Progenitor cell of endocrine pancreas (in vitro differentiated cells): ENCODE measurements at places on chromosomes 6 and 20. TPM values are rescaled to one million over a fixed set of nuclear protein-coding genes. Genes with fewer than 3 reads are reported as not detected.
A peak's percentile ranks its signal among the peaks of the same experiment; 100 is the strongest.

DNA sequence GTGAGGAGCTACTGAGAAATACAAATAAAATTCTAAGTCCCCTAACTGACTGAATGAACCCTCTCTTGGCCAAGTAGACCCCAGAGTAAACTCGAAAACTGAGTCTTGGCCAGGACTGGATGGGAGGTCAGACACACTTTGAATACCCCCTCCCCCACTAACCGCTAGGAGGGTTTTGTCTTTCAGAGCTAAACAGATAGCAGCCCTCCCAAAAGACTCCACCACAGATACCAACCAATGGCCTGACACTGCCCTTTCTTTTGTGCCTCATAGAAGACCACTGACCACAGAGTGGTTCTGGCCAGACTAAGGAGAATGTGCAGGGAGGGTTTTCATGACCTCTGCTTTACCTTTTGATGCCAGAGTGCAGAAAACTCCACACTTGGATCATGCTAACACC is 42.1 kb downstream of the SPACA1 start:
- DNase-seq: no peak

- no peak for DNase-seq
Observed at GRCh38 chr20:31740656-31741323, 1.7 kb downstream of the TPX2 start.

Gene TRIM38
- total RNA-seq: 5.7 and 5.9 TPM in 2 replicates

- DNase-seq: no peak
Observed at GRCh38 chr6:64254558-64254957, 619.0 kb downstream of the PHF3 start.

- no peak for DNase-seq
Observed at GRCh38 chr6:155181498-155181897, 82.3 kb upstream of the CLDN20 start.

Gene SASH1
- total RNA-seq: 41.6 and 41.7 TPM in 2 replicates

GRCh38 chr20:33667245-33667675 is 517 bp downstream of the ACTL10 start:
- DNase-seq: no peak

GRCh38 chr20:11124849-11125505 is 451.2 kb upstream of the JAG1 start:
- no peak for DNase-seq

GRCh38 chr20:63835021-63835858 is 4.2 kb upstream of the ZBTB46 start:
- peak; percentile 76 for DNase-seq

DNA sequence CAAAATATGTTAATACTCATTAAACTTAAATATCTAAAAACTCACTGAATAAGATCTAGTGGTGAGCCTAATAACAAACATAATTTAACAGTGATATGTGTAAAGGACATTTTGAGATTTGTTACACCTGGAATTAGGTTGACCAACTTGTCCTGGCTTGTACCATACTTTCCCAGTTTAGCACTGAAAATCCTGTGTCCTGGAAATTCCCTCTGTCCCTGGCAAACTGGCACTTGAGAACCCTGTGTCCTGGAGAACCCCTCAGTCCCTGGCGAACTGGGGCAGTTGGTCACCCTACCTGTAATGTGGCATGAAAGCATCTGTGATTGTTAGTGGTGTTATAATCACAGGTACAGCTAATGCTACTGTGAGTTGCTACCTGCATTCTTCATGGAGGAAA is 6.9 kb upstream of the PRND start:
- DNase-seq: no peak

GRCh38 chr6:23655525-23655924 is 470.5 kb upstream of the NRSN1 start:
- no peak for DNase-seq

- DNase-seq: no peak
Observed at GRCh38 chr6:8819446-8819845, 384.1 kb upstream of the SLC35B3 start.

DNA sequence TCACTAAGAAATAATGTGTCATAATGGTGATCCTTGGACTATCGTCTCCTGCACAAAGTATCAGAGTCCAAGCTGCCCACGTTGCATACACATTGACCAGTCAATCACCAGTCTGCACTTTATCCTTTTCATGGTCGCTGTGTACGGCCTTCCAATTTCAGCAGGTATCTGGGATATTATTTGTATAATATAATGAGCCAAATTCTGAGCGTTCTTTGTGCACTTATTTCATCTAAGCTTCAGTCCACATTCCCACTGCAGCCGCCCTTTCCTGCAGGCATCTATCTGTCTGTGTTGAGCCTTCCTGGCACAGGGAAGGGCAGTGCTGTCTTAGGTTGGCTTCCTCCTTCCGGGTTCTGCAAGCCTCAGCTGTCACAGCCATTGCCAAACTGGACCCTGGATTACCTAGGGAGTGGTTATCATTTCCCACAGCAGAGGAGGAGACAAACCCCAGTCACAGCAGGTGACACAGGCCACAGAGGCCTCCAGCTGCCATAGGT is 174.3 kb downstream of the TTLL2 start:
- no peak for DNase-seq

DNA sequence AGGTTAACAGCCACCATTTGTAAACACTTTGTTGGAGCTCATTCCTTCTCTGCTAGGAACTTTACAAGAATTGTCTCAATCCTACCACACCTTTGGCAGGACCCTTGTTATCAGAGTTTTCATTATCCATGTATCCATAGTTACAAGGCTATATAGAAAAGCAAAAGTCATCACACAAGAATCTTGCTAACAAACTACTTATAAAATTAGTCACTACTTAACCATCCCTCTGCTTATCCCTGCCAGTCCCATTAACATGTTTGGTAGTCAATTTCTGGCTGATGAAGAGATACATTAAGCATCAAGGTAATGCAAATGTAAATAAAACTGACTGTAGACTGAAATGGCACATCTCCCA is 10.4 kb downstream of the ZSWIM3 start:
- DNase-seq: no peak

DNA sequence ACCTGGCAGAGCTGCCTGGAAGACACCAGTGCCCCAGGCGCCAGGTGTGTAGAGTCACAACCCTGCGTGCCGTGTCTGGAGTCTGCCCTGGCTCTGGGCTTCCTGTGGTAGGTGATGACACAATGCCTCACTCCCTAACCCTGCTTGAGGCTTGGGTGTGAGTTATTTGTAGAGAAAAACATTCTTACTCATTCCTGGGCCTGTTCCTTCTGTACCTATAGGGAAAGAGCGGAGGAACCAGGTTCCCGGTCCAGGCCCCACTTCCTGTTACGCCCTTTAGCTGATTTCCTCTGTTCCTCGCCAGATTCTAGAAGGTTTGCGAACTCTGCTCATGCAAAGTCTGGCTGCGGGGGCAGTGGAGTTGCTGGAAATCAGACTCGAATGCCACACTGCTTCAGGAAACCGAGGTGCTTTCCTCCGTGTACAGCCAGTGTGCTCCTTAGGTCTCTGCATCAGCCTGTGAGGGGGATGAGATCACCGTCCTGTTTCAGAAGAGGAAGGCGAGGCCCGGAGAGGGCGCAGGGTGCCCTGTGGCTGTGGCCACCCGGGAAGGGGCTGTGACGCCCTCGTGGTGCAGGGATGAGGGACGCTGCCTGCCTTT is 67.1 kb upstream of the DUSP22 start:
- no peak for DNase-seq

GRCh38 chr6:37481711-37482605 is 17.7 kb downstream of the CCDC167 start:
- no peak for DNase-seq

DNA sequence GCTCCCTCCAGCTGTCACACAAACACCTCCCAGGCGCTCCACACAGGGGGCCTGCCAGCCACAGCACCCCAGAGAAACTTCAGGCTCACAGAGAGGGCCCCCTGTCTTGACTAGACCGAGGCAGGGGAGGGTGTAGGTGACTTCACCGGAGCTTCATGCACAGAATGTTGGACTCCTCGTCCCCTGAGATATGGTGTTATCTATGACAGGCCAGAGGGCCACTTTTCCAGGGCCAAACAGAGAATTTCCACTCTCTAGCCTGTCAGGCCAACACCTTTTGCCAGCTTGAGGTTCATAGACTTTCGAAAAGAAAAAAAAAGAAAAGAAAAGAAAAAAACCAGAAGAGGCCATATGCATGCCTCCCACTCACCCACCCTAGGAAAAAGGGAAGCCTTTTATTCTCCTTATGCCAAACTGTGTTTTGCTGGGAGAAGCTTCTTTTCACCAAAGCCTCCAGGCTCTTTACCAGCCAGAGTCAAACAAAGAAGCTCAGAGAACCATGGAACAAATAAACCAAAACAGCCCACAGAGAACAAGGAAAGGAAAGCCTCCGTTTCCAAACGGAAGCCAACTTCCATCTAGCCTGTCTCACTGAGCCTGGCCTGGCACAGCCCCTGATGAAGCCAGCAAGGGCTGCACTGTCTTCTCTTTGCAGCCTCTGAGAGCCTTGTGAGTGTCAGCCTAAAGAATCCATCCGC is 313.2 kb upstream of the JARID2 start:
- no peak for DNase-seq

Gene LPA
- 2.7 and 3.2 TPM in 2 replicates for total RNA-seq

DNA sequence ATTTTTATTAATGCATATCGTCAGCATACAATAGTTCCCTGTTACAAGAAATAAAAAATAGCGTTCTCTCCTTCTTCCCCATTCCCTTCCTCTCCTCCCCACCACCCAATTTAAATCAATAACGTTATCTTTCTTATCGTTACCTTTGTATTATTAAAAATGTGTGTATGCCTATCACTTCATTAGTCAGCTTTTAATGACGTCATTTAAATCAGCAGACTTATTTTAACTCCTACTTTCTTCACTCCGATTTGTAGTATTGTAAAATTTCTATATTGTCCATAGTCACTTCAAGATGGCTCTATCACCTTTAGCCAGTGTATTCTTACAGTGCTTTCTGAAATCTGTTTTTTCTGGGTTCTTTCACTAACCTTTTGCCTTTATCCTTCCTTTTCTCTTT is 89.1 kb downstream of the MKKS start:
- DNase-seq: no peak

DNA sequence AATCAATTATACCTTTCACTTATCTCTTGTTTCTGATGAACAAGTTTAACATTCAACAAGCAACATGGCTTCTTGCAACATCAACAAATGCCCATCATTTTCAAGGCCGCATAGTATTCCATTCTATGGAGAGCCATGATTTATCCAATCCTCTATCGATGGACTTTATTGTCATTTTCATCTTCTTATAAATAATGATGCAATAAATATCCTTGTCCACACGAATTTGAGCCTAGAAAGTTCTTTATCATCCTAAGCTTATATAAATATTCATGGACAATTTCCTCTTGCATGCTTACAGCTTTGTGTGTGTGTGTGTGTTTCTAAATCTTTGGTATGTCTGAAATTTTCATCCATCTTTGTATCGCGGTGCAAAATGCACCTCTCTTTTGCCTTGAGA is 29.1 kb downstream of the TOX2 start:
- no peak for DNase-seq

GRCh38 chr6:111711476-111711875 is 105.8 kb upstream of the TRAF3IP2 start:
- no peak for DNase-seq

DNA sequence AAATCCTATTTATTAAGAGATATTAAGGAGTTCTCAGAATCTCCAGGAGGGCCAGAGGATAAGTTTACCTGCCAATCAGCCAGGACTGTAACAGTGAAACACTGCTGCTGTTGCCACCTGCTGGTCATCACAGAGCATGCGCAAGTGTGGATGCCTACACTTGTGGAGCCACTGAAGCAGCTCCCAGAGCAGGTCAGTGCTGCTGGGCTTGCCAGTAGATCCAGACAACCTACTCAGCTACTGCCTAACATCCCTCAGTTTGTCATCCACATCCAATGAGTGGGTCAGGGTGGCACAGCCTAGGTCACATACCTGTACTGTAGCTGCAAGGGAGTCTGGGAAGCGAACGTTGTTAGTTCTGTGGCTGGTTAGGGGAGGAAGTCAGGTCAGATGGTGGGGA is 18.3 kb upstream of the NHSL1 start:
- DNase-seq: no peak

DNA sequence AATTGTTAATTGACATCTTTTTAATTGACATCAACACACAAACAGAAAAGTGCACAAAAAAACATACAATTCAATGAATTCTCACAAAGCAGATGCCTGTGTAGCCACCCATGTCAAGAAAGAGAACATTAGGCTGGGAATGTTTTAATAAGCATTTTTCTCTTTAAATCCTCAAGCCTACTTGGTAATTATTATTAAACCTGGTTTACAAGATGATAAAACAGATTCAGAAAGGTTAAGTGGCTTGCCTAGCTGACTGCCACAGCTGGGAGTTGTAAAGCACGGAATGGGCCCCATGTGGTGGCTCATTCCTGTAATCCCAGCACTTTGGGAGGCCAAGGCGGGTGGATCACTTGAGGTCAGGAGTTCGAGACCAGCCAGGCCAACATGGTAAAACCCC is 90.0 kb upstream of the AKAP12 start:
- DNase-seq: no peak

DNA sequence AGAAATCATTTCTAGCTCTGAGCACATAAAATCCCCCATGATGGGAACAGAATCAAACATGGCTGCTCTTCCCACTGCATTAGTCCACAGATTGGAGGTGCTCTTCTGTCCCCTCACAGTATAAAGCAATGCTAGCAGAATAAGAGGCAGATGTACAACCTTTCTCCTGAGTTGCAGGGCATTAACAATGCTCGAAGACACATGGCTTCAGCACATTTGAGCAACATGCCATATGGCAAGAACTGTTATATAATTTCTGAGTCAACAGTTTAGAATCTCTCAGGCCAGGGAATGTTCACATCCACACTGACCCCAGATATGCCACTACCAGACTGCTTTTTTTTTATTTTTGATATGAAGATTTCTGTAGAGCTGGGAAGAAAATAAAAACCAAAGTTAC is 119.6 kb downstream of the KIF13A start:
- no peak for DNase-seq

- DNase-seq: no peak
Observed at GRCh38 chr20:38353316-38353715, 7.0 kb downstream of the LBP start.

- no peak for DNase-seq
Observed at GRCh38 chr6:16183187-16183664, 54.3 kb downstream of the MYLIP start.

DNA sequence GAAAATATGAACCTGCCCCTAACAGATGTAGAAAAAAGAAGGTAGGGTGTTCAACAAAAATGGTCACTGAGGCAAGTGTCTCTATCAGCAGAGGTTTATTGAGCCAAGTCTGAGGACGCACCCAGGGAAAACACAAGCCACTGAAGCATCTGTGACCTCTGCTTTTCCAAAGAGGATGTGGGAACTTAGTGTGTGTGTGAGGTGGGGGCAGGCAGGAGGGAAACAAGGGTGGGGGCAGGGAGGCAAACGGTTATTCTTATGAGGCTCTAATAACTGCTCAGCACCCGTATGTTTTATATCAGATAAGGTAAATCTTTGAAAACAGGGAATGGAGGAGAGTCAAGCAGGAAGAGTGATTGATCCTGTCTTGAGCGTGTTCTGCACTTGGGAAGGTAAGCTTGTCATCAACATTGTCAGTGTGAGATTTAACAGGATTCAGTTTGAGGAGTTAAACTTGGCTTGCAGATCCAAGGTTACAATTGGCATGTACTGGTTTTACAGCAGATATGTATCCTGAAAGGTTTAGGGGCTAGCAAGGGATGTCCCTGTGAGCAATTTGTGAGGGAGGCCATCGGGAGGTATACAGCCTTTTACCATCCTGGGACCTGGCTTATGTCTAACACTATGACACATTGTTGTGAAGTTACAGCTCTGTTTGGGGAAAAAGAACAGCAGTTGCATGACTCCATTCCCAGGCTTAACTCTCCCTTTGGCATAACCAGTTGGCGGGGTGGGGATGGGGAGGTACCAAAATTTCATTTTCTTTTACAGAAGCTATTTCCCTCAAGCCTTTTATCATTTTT is 33.7 kb downstream of the NINL start:
- no peak for DNase-seq

- DNase-seq: no peak
Observed at GRCh38 chr6:6357530-6357929, 37.1 kb upstream of the F13A1 start.
